T-helper 1 cell treated with Interleukin-12 subunit alpha and Interleukin-12 subunit beta and Interleukin-4 antibody, amounts not matched to agents 30 ng/mL and 1 ng/mL, for 36 hours (primary cell): ENCODE measurements at places on chromosomes 5 and 9. TPM values are rescaled to one million over a fixed set of nuclear protein-coding genes. Genes with fewer than 3 reads are reported as not detected.

The BHMT2 gene
- not detected in 2 replicates for total RNA-seq

The LAMC3 gene
- total RNA-seq: 0.02 and 0.07 TPM in 2 replicates

The RNF130 gene
- 4.3 and 4.8 TPM in 2 replicates for total RNA-seq

The TXNDC8 gene
- not detected in 2 replicates for total RNA-seq

The SHROOM1 gene
- 3.9 and 4.2 TPM in 2 replicates for total RNA-seq

The DELE1 gene
- 78.6 and 81.6 TPM in 2 replicates for total RNA-seq

The KIF12 gene
- total RNA-seq: not detected in 2 replicates

The VAV2 gene
- 3.1 and 3.9 TPM in 2 replicates for total RNA-seq

The SPINK4 gene
- total RNA-seq: not detected in 2 replicates

The NDUFS4 gene
- 48.5 and 48.6 TPM in 2 replicates for total RNA-seq

The CCDC180 gene
- total RNA-seq: 2.9 and 5.9 TPM in 2 replicates

The ANKRA2 gene
- 22.2 and 23.9 TPM in 2 replicates for total RNA-seq

The PCDH12 gene
- total RNA-seq: 0.81 and 0.98 TPM in 2 replicates

The FCN1 gene
- not detected in 2 replicates for total RNA-seq

The TAF11L10 gene
- total RNA-seq: not detected in 2 replicates

The SLC25A46 gene
- 52.7 and 55.8 TPM in 2 replicates for total RNA-seq

The FAM78A gene
- total RNA-seq: 102 and 105 TPM in 2 replicates

The GFPT2 gene
- 0.39 TPM in 1 of 2 replicates, not detected in the other for total RNA-seq

The ADAMTSL1 gene
- total RNA-seq: not detected in 2 replicates

The SLC46A2 gene
- not detected in 2 replicates for total RNA-seq

The CBY3 gene
- total RNA-seq: not detected in 2 replicates

The PCDHB16 gene
- total RNA-seq: not detected in 2 replicates

The TNPO1 gene
- total RNA-seq: 92.5 and 110 TPM in 2 replicates

The FBP1 gene
- total RNA-seq: 0.34 TPM in 1 of 2 replicates, not detected in the other

The ATP6V0E1 gene
- total RNA-seq: 184 and 193 TPM in 2 replicates

The UGT3A2 gene
- total RNA-seq: 0.15 and 0.25 TPM in 2 replicates

The INSL6 gene
- not detected in 2 replicates for total RNA-seq

The CARTPT gene
- total RNA-seq: not detected in 2 replicates

The RANBP17 gene
- not detected in 2 replicates for total RNA-seq

The FSTL4 gene
- not detected in 2 replicates for total RNA-seq

The IFNA13 gene
- total RNA-seq: not detected in 2 replicates

The IFNA2 gene
- total RNA-seq: not detected in 2 replicates

The PCDHGC5 gene
- not detected in 2 replicates for total RNA-seq

The CCL27 gene
- 0.39 TPM in 1 of 2 replicates, not detected in the other for total RNA-seq

The PRDM9 gene
- not detected in 2 replicates for total RNA-seq

The KIF24 gene
- total RNA-seq: 5.3 and 6.0 TPM in 2 replicates

The DNAJC18 gene
- 13.4 and 19.1 TPM in 2 replicates for total RNA-seq

The NIPAL4 gene
- total RNA-seq: 0.54 and 1.0 TPM in 2 replicates

The CARD9 gene
- 1.3 and 1.6 TPM in 2 replicates for total RNA-seq

The AQP7 gene
- total RNA-seq: 0.27 and 0.54 TPM in 2 replicates

The POU5F2 gene
- 2.3 and 2.4 TPM in 2 replicates for total RNA-seq

The ABCA2 gene
- total RNA-seq: 30.0 and 33.9 TPM in 2 replicates

The SLC28A3 gene
- total RNA-seq: 0.85 and 0.98 TPM in 2 replicates

The LCN1 gene
- not detected in 2 replicates for total RNA-seq

The SARDH gene
- total RNA-seq: 0.41 and 0.71 TPM in 2 replicates

The DMRT1 gene
- not detected in 2 replicates for total RNA-seq

The RNF183 gene
- 0.34 TPM in 1 of 2 replicates, not detected in the other for total RNA-seq

The RIGI gene
- total RNA-seq: 30.9 and 31.3 TPM in 2 replicates

The SRD5A1 gene
- total RNA-seq: 10.1 and 12.0 TPM in 2 replicates

The CNTRL gene
- 78.6 and 89.2 TPM in 2 replicates for total RNA-seq

The SPINK7 gene
- total RNA-seq: not detected in 2 replicates
